ENCODE measurements at places on chromosomes 5 and 9.

DNA sequence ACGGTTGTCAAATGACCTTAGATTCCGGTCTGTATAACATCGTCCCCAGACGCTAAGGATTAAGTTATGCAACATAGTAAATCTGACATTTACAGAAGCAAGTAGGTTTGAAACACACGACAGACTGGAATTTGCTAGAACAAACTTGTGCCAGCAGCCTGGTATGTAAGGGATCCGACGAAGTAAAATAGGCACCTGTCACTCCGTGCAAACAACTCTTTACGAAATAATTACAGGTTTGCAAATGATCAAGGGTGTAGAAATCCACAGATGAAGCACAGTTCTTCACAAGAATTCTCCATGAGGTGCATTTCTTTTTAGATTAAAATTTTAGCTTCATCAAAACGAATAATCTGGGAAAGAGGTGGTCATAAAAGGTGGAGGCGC is 508 bp downstream of the MOCS2 start:
- DNase-seq = no peak

GRCh38 chr5:31362931-31363568 is 168.8 kb downstream of the DROSHA start:
- no peak for DNase-seq

- DNase-seq = no peak
These were observed 85.8 kb downstream of the PHAX start for GRCh38 chr5:126686451-126687126.

GRCh38 chr9:91060520-91061343 is 259.1 kb downstream of the SYK start:
- DNase-seq = no peak

DNA sequence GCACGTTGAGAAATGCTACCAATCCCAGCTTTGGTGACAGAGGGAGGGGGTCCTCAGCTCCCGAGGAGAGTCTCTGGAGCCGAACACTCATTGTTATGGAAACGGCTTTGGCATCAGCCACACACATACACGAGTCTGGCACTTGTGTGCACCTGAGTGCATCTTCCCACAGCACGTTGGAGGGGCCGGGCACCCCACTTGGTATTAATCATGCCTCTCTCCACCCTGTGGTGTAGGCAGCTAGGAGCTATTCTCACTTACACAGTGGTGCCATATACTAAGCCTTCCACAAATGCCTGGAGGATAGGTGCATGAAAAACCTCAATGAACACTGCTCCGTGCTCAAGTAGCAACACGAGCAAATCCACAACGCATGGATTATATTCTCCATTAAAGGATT is 133.9 kb upstream of the PANK3 start:
- no peak for DNase-seq

DNA sequence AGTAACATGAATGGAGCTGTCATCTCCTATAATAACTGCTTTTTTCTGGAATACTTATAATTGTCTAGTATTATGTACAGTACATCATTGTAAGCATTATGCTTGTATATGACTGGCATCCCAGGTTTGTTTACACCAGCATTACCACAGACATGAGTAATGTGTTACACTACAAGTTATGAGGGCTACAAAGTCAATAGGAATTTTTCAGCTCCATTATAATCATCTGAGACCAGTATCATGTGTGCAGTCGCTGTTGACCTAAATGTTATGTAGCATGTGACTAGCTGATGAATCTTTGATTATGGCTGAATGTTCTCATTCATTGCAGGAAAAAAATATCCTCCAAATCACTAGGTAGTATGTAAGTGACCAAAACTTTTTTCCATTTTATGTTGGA is 2.2 kb downstream of the ZCCHC9 start:
- DNase-seq = no peak

DNA sequence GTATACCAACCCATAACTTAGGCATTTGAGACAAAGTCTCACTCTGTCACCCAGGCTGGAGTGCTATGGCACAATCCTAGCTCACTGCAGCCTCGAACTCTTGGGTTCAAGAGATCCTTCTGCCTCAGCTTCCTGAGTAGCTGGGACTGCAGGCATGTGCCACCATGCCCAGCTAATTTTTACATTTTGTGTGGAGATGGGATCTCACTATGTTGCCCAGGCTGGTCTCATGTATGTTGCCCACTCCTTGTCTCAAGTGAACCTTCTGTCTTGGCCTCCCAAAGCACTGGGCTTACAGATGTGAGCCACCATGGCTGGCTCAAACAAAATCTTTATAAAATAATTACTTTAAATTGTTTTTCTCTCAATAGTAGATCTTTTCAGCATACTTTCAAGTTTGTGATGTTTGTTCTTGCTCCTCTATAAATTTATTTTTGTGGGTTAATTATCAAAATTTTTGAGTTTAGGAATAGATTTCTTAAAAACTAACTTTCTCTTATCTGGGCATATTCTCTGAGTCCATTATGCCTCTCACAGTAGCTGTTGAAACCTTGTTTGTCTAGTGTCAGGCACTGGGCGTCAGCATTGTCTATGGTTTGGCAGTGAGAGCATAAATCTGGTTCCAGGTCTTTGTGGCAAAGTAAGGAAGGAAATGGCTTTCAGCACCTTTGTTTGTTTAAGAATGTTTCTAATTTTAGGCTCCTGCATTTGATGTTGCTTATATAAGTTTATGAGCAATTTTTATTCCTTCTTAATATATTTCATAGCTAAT is 38.7 kb downstream of the NLN start:
- DNase-seq = peak; percentile 31

DNA sequence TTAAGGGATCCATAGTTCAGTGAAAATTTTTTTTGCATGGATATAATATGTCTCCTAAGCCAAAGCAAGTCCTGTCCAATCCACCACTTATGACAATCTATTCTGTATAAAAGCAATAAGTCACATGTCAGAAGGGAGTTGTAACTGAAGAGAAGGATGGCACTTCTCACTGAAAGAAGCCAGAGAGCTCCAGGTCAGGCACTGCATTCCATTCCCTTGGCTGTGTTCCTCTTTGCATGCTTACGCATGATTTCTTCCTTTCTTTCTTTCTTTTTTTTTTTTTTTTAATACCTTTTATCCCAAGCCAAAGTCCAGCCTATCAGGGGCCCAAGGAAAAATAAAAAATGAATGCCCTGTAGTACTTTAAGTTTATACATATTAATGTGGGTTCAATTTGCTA is 39.8 kb downstream of the MAMDC2 start:
- no peak for DNase-seq

- no peak for DNase-seq
These were observed 942 bp downstream of the PHF2 start for GRCh38 chr9:93577078-93577974.

GRCh38 chr5:75214928-75215327 is 21.8 kb downstream of the ANKRD31 start:
- no peak for DNase-seq

DNA sequence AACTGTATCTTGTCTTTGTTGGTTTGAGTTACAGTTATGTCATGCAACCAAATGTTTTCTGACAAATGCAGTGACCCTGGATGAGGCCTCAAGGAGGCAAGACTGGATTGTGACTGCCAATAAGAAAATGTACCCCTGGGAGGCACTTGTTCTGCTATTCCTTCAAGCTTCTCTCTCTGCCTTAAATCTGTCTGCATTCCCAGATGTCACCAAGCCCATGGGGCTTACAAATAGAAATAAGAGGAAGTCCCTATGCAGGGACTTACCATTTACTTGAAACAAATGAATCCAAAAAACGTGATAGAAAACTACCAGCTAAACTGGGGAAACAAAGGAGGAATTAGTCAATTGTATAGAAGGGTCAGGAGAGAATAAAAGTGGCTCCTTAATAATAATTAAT is 8.2 kb upstream of the PARP8 start:
- DNase-seq = no peak

DNA sequence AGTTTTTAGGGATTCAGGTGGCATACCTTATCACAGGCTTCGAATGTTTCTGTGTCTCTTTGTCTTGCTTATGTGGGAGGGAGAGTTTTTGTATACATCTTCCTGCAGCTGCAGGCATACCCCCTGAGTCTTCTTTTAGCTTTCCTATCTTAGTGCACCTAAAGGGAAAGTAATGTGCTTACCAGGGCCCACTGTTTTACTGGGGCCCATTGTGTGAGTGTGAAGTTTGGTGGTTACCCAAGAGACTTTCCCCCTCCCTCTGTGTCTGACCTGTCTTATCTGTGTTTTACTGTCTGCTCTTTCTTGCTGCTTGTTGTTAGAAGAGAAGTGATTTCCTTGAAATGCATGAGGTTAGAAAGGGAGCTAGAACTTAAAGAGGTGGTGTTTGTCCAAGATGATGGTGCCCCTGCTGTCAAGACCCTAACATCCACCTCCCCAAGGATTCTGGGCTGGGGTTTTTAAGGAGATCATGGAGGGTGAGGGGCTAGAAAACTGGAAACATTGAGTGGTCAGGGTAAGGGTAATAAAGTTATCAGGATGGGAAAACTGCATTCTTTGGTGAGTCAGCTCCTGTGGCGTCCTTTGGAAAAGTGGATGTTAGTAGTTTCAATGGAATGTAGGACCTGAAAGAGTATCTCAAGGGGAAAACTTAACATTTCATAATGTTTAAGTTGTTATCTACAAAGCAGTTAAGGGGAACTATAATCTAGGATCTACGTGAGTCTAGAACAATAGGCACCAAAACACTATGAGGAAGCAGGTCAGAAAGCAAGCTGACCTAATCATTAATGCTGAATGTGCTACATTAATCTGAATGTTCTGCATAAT is 583.5 kb upstream of the TUSC1 start:
- no peak for DNase-seq

GRCh38 chr5:1235838-1236237 is 10.7 kb downstream of the SLC6A18 start:
- no peak for DNase-seq

DNA sequence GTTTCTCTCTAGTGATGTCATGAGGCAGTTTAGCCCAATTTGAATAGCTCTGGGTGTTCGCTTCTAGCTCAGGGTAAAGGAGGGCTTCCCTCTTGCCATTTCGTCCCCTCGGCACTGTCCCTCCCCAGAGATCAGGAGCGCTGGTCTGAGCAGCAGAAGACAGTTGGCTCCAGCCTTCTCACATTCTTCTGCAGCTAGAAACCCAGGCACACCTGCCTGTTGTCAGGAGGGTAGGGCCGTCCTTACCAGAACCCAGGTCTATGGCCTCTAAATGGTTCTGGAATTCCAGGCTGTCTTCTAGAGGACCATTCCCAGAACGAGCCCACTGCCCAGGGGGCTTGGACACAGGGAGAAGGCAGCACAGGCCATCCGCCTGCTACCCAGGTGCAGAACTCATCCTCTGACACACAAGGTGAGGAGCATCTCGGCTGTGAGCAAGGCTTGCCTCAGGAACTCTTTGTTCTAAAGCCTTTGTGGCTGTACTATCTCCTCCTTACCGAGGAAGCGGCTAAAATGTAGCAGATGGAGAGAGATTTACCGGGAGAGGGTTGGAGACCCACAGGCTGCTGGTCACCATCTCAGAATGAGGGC is 255.6 kb upstream of the IRX2 start:
- no peak for DNase-seq

DNA sequence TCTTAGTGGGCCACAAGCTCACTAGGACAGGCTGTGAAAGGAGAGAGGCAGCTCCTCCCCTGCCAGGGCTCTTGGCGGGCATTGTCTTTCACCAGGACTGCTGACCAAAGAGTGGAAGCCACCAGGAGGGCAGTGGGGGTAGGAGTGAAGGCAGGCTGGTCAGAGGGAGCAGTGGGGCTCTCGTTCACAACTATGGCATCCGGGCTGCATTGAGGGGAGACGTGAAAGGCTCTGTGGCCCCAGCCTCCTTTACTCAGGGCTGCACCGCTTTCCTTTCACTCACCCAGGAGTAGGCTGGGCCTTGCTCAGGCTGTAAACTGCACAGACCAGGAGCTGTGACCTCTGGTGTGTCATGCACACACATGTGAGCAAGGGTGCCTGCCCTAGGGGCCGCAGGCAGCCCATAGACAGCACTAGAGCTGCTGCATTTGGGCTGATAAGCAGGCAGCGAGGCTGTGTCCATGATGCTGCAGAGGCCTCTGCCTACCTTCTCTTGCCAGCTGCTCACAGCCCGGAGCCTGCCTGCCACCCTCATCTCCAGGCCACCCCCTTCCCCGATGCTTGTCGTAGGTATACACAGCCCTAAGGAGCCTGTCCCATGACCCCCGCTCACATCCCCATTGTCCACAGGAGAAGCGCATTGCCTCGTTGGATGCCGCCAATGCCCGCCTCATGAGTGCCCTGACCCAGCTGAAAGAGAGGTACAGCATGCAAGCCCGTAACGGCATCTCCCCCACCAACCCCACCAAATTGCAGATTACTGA is 130.4 kb downstream of the DAB2IP start:
- DNase-seq = no peak

GRCh38 chr5:107380654-107381053 is 290.1 kb downstream of the EFNA5 start:
- DNase-seq = no peak

DNA sequence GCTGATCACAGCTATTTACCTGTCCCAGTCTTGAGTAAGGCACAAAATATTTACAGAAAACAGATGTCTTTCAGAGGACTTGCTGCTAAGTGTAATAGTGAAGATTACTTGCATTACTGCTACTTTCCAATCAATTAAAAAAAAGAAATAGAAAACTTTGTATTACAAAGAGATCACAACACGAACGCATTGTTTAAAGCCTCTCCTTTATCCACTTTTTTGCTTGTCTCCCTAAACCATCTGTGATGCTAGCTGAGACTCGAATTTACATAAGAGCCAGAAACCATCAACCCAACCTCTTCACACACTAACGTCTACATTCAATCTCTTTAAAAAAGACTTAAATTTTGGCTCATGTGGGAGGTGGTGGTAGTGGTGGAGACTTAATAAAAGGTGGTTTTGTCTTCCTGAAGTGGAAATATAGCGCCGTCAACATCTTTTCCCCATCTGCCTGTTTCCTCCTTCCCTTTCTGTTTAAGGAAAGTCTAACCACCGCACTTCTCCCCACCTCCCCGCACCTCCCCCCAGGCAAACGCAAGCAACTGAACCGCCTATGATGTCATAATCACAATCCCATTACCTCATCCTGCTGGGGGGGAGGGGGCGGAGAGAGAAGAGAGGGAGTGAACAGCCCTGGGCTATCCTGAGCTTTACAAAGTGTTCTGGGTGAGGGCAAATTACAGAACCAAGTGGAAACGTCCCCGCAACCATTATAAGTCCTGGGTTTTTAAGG is 948 bp upstream of the FAM53C start:
- no peak for DNase-seq

DNA sequence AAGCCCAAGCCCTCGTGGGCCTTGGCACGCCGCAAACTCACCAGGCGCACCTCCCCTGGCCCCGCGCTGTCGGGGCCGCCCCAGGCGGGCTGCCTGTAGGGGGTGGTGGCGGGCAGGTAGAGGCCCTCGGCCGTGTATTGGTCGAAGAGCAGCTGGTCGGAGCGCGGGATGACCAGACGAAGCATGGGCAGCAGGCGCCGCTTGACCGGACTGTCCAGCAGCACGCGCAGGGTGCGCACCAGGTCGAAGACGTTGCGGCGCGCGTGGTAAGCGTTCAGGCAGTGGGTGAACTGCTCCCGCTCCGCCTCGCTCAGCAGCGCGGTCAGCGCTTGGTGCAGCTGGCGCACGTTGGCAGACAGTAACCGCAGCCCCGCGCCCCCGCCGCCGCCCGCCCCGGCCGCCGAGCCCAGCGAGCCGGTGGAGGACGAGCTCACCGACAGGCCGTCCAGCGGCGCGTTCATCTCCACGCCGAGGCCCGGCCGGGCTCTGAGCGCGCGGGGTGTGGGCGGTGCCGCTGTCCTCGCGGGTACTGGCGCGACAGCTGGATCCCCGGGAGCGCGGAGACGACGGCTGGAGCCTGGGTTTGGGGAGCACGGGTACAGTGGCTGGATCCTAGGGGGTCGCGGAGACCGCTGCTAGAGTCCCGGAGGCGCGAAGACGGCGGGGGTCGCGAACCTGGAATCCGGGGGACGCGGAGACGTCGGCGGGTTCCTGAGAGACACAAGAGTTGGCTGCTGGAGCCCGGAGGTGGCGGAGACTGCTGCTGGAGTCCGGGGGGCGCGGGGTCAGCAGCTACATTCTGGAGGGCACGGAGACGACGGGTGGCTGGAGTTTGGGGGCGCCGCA is 709 bp downstream of the WHRN start:
- peak; percentile 8 for DNase-seq

All from activated T-helper 1 cell treated with Interleukin-2 at 50 U/mL for 16 hours (primary cell).